NCI-H2081 treated with DMSO at 0.1 percent for 48 hours (cell line): ENCODE measurements at places on chromosomes 13 and 19.

GRCh38 chr13:30355384-30355699, 48.0 kb upstream of the KATNAL1 start:
- no peak for DNase-seq

- no peak for DNase-seq
Measured at GRCh38 chr13:98992355-98992754, 14.5 kb upstream of the DOCK9 start.

- DNase-seq = no peak
Measured at GRCh38 chr19:51367255-51367564, 1.0 kb upstream of the ETFB start.

DNA sequence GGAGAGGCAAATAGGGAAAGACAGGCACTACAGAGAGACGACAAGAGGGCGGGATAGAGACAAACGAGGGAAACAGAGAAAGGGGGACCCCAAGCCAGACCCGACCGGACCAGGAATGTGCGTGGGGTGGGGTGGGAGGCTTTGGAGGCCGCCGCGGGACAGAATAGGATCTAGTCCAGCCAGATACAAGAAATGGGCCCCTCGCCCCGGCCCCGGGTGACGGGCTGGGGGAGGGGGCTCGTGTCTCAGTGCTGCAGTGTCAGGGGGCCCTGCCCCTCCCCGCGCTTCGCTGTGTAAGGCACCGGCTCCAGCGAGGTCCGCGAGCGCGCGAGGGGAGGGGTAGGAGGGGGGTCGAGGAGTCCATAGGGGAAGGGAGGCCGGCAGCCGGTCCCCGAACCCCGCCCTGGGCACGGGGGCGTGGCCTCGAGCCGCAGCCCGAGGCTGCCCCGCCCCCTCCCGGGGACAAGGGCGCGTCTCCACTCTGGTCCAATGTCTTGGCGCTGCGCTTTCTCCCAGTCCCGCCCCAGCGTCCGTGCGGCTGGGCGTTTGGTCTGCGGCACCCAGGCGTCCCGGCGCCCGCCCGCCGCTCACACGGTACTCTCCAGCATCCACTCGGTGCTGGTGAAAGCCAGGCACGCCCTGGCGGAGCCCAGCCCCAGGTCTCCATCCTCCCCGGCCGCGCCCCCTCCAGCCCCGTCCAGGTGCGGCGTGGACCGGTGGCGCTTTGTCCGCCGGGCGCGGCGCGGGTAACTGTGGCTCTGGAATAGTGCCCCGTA, 11.0 kb downstream of the IFNL1 start:
- DNase-seq = no peak

DNA sequence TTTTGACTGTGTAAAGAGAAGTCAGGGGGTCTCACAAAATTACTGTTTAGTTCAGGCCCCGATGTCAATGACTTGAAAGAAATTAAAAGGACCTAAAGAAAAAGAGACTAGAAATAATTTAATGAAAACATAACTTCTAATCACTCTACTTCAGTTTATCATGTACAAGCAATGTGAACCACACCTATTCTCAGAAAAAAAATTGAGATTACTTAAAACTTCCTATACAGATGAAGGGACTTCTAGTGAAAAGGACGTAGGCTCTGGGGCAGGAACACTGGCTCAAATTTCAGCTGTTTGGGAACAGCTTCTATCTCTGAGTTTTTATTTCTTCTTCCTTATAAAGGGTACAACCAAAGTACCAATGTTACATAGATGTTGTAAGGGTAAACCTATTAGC, 38.0 kb downstream of the TPT1 start:
- no peak for DNase-seq
